ENCODE measurements at places on chromosomes 13 and 19.
A peak's percentile ranks its signal among the peaks of the same experiment; 100 is the strongest.

GRCh38 chr19:41198559-41198958 lies 5.5 kb downstream of the CYP2S1 start:
- H3K4me1 ChIP-seq: no peaks in the 10 kb centered on the region
- H3K27ac ChIP-seq: no peak overlapping the region
- H3K36me3 ChIP-seq: no peaks in the 10 kb centered on the region
- no peak overlapping the region for H3K4me3 ChIP-seq
- H3K27me3 ChIP-seq: no peaks in the 10 kb centered on the region

DNA sequence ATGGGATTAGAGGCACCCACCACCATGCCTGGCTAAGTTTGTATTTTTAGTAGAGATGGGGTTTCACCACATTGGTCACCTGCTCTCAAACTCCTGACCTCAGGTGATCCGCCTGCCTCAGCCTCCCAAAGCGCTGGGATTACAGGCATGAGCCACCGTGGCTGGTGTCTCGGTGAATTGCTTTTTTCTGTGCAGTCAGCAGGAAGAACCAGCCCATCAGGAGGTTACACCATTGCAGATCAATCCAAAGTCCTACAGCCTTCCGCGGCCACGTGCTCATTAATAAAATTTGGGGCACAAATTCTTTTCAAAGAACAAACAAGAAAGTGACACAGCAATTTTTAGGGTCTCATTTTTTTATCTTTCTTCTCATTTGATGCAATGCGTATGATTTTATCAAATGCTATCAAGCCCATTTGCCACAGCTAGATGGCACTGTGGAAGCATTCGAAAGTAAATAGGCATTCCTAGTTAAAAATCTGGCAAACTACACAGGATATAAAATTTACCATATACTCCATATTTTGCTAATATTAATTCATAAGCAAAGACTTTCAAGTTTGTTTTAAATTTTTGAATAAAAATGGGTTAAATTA lies 54.4 kb upstream of the ZNF835 start:
- H3K27ac ChIP-seq: no peak overlapping the region
- DNase-seq: no peak
- no peaks in the 10 kb centered on the region for H3K27me3 ChIP-seq
- no peak overlapping the region for H3K4me3 ChIP-seq
- H3K4me1 ChIP-seq: no peaks in the 10 kb centered on the region

- DNase-seq: no peak
- no peaks in the 10 kb centered on the region for H3K36me3 ChIP-seq
- no peak overlapping the region for H3K4me3 ChIP-seq
- H3K27ac ChIP-seq: no peak overlapping the region
- H3K4me1 ChIP-seq: no peaks in the 10 kb centered on the region
Observed at GRCh38 chr13:73481886-73482445, 423.2 kb downstream of the KLF5 start.

GRCh38 chr13:80599765-80600164 lies 258.8 kb upstream of the SPRY2 start:
- no peaks in the 10 kb centered on the region for H3K27me3 ChIP-seq
- no peak overlapping the region for H3K27ac ChIP-seq
- H3K4me1 ChIP-seq: no peaks in the 10 kb centered on the region
- H3K4me3 ChIP-seq: no peak overlapping the region
- no peak for DNase-seq

- peak overlapping the region; percentile 52 for H3K27ac ChIP-seq
- H3K4me1 ChIP-seq: peaks cover 24% of the 10 kb centered on the region
- H3K27me3 ChIP-seq: no peaks in the 10 kb centered on the region
- no peaks in the 10 kb centered on the region for H3K36me3 ChIP-seq
- peak overlapping the region; percentile 33 for H3K4me3 ChIP-seq
Observed at GRCh38 chr13:110109910-110110309, 197.0 kb downstream of the COL4A1 start.

- no peak overlapping the region for H3K4me3 ChIP-seq
- H3K27me3 ChIP-seq: no peaks in the 10 kb centered on the region
- no peak overlapping the region for H3K27ac ChIP-seq
- no peak for DNase-seq
- H3K36me3 ChIP-seq: no peaks in the 10 kb centered on the region
Observed at GRCh38 chr13:112060899-112061366, 6.0 kb upstream of the SOX1 start.

DNA sequence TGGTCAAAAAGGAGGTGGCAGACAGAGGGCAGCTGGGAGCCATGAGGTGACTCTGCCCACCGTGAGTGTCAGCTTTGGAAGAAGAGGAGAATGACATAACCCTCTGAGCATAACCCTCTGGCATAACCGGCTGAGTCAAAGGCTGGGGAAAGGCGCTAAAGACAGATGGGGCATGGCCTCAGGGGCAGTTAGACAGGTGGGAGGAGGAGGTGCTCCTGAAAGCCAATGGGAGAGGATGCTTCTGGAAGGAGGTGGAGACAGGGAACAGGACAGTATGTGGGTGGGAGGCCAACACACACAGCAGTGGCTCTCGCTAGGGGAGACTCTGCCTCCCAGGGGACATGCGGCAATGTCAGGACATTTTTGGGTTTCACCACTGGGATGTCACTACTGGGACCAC lies 17.1 kb downstream of the ELAVL1 start:
- no peak overlapping the region for H3K4me3 ChIP-seq
- no peaks in the 10 kb centered on the region for H3K27me3 ChIP-seq
- no peak overlapping the region for H3K27ac ChIP-seq
- no peaks in the 10 kb centered on the region for H3K4me1 ChIP-seq

DNA sequence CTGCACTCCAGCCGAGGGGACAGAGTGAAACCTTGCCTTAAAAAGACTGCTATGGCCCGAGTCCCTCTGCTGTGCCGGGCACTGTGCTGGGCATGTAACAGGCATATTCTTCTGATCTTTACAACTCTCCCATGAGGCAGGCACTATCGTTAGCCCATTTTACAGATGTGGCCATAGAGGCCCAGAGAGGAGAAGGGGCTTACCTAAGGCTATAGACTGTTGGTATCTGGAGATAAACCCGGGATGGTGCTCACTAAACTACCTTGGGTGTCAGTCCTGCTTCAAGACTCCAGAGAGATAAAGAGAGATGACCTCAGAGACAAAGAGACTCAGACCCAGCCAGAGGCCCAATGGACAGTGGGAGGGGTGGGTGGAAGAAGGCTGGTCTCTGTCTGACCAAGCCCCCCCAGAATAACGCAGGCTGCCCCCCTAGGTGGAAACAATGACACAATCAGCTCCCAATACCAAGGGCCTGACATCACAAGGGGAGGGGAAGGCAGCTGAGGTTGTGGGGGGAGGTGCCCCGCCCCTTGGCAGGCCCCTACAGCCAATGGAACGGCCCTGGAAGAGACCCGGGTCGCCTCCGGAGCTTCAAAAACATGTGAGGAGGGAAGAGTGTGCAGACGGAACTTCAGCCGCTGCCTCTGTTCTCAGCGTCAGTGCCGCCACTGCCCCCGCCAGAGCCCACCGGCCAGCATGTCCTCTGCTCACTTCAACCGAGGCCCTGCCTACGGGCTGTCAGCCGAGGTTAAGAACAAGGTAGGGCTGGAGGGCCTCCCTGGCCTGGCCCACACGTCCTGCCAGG lies at the start of gene CNN1:
CNN1 (plus strand) TSS at position 620 of the 805 bp plus-strand sequence; CDS start at position 697, 77 bp downstream.
- peak; percentile 75 for DNase-seq
- H3K4me3 ChIP-seq: peak within 1 kb of the TSS; percentile 58
- peak within 1 kb of the TSS; percentile 95 for H3K27ac ChIP-seq
- H3K36me3 ChIP-seq: peaks cover 23% of the 10 kb centered on the region
- peaks cover 7% of the 10 kb centered on the region for H3K4me1 ChIP-seq
- H3K27me3 ChIP-seq: no peaks in the 10 kb centered on the region
